ENCODE measurements at places on chromosomes 7 and 10. TPM values are rescaled to one million over a fixed set of nuclear protein-coding genes. Genes with fewer than 3 reads are reported as not detected.

DAGLB gene
- total RNA-seq, result 27.0 TPM

RBP4 gene
- total RNA-seq, result 9.3 TPM

PTPRZ1 gene
- total RNA-seq, result not detected

PPP1R3C gene
- 14.2 TPM for total RNA-seq

CPXM2 gene
- total RNA-seq, result not detected

CCDC146 gene
- total RNA-seq, result 0.58 TPM

PIK3AP1 gene
- total RNA-seq, result 0.36 TPM

Measured in A549 treated with CpdA at 1 μM for 4 hours (cell line).